Kidney (tissue), 22 donors: ENCODE measurements at places on chromosomes 6 and 20. TPM values are rescaled to one million over a fixed set of nuclear protein-coding genes. Genes with fewer than 3 reads are reported as not detected.

- H3K27ac ChIP-seq, result no peak overlapping the region
- no peaks in the 10 kb centered on the region for H3K4me1 ChIP-seq
- no peaks in the 10 kb centered on the region for H3K27me3 ChIP-seq
- DNase-seq, result no peak
- H3K4me3 ChIP-seq, result no peak overlapping the region
Measured at GRCh38 chr6:150230832-150231524, 88.1 kb downstream of the PPP1R14C start.

DNA sequence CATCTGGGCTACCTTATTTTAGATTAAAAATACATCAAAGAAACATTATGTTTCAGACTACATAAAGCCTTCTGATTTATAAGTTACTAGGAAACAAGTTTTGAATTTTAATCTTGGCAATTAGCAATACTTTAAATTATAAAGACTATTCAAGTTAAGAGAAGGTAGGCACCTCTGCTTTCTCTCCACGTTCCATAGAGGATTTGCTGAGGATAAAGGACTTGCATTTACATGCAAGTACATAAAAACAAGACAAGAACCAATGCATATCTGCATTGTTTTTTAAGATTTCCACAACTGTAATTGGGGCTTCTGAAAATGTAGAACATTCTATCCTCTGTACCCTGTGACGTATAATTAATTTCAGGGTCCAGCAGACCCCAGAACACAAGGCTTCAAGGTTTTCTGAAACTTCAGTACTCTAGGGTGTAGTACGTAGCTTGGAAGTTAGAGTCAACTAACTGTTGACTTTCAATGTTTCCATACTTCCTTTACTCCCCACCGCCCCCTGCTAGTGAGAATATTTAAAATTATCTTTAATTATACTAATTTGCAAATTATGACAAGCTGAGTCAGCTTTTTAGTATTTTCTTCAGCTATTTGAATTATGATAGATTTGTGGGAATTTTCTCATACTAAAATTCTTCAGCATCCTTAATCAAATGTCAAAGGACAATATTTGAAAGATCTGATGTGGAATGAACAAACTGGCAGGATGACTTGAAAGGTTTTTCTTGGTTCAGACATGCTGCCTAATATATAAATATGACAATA, 82.8 kb downstream of the PKIB start:
- no peak for DNase-seq
- no peak overlapping the region for H3K27ac ChIP-seq
- H3K36me3 ChIP-seq, result no peaks in the 10 kb centered on the region
- H3K4me1 ChIP-seq, result no peaks in the 10 kb centered on the region
- no peak overlapping the region for H3K4me3 ChIP-seq

DNA sequence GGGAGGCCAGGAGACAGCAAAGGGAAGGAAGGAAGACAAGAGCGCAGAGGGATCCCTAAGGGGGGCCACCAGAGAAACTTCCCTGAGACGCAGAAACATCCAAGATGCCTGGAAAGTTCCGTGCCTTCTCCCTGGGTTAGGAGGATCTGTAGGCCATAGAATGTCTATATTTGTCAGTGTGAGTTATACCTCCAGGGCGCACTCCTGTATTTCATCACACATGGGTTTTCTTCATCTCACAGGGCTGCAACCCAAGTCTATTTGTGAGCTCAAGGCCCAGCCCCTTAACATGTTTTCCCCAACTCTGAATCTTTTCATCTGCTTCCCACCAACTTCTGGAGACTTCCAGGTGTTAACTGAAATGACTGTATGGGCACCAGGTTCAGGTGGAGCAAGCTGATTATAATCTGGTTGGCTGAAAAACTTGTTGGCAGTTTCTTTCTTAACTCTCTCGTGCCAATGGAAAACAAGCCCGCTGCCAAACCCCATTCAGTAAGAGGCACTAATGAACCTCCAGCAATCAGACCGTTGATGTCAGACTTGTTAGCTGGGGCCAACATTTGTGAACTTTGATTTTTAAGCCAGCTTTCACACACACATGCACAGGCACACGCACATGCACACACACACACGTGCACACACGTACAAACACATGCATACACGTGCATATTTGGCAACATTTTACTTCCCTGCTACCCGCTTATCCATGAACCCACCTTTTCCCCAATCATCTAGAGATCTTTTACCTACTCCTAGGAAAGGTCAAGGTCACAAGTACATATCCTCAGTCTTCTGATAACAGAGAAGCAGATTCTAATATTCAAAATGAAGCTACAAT, 247.5 kb upstream of the GMDS start:
- no peak overlapping the region for H3K4me3 ChIP-seq
- no peaks in the 10 kb centered on the region for H3K27me3 ChIP-seq
- DNase-seq, result no peak
- H3K27ac ChIP-seq, result no peak overlapping the region
- no peaks in the 10 kb centered on the region for H3K4me1 ChIP-seq

DNA sequence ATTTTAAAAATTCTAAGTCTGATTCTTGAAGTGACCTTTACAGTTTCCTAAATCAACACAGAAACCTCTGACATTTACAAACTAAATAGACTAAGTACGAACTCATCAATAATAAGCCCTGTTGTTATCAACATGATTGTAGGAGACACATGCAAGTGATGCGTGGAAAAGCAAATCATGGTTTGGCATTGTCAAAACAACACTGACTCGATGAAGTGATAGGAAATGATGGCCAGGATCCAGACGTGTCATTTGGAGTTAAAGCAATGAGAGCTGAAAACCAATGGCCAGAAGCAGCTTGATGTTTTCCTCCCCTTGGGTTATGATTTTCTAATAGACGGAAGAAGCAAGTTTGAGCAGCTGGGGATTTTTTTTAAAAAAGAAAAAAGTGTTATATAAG, 117.4 kb upstream of the FAM184A start:
- H3K4me3 ChIP-seq, result no peak overlapping the region
- no peaks in the 10 kb centered on the region for H3K4me1 ChIP-seq
- no peak overlapping the region for H3K27ac ChIP-seq
- H3K36me3 ChIP-seq, result peaks cover 15% of the 10 kb centered on the region
- no peaks in the 10 kb centered on the region for H3K27me3 ChIP-seq

The GRM4 gene
- not detected for total RNA-seq

The NKX2-4 gene
- total RNA-seq, result not detected

The BANF2 gene
- total RNA-seq, result not detected

The C6orf15 gene
- not detected for total RNA-seq

The EEF1A2 gene
- total RNA-seq, result 18.1 TPM
